ENCODE measurements at places on chromosomes 16 and 17.
A peak's percentile ranks its signal among the peaks of the same experiment; 100 is the strongest.

- DNase-seq, result no peak
Measured at GRCh38 chr16:22912654-22913053, 98.7 kb downstream of the HS3ST2 start.

DNA sequence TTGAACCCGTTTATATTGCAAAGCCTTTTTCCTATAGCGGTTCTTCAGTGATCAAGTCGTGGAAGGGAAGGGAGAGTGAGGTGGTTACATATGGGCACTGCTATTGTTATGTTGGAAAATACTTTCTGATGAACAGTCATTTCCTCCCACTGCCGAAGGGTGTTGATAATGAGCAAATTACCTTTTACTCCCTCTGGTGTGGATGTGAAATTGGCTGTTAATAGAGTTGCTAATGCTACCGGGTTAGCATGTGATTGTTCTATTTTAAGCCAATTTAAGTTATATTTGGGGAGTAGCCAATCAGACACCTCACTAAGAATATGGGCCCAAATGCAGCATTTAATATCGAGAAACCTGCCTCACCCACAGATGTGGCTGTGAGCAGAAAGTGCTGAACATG, 15.6 kb upstream of the PMFBP1 start:
- no peak for DNase-seq

DNA sequence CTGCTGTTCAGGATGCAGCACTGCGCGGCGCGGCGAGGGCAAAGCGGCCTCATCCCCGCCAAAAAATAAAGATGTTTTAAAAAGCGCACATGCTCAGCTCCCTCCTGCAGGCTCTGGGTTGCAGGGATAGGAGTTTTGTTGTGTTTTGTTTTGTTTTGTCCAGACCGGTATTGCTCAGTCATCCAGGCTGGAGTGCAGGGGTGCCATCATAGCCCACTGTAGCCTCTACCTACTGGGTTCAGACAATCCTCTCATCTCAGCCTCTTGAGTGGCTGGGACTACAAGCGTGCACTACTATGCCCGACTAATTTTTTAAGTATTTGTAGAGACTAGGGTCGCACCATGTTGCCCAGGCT, 636 bp downstream of the WWOX start:
- DNase-seq, result no peak

DNA sequence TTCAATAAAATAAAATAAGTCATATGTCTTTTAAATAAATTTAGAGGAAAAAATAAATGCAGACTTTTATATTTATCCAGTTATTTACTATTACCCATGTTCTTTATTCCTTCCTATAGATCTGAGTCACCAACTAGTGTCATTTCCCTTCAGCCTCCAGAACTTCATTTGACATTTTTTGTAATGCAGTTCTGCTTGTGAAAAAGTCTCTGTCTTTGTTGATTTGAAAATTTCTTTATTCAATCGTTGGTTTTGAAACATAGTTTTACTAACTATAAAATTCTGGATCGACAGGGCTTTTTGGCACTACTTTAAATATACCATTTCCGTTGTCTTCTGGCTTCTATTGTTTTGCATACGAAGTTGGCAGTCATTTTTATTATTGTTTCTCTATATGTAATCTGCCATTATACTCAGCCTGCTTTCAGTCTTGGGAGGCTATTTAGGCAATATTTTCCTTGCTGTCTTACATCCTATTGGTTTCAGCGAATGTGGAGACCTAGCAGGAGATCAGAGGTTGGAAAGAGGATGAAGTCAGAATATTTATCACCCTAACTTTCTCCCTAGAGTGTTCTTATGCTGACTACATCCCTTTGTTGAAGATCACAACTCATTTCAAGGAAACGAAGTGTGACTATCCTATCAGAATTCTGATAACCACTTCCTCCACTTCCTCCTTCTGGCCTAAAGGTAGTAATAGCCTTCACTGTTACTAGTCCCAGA, 42.0 kb upstream of the SLC6A2 start:
- DNase-seq, result no peak

- no peak for DNase-seq
Measured at GRCh38 chr17:9878356-9878755, 26.7 kb downstream of the RCVRN start.

GRCh38 chr16:79644971-79645667, 44.6 kb upstream of the MAF start:
- DNase-seq, result peak; percentile 17

DNA sequence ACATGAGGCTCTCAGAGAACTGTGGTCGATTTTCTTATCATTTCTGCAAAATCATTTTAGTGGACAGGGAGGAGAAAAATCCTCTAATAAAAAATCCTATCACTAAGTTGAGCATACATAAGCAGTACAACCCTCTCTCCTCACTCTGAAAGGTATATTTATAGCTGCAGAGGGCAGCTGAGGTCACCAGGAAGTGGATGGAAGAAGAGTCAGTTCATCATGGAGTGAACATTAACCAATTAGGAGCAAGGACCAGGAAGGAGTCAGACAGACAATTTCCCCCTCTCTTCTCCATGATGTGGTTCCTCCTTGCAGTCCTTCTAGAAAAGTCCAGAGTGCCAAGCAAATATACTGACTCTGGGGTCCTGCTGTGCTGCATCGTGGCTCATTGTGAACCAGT, 253.7 kb downstream of the TOX3 start:
- DNase-seq, result no peak

GRCh38 chr17:60161598-60162330, 12.0 kb downstream of the CA4 start:
- DNase-seq, result no peak

DNA sequence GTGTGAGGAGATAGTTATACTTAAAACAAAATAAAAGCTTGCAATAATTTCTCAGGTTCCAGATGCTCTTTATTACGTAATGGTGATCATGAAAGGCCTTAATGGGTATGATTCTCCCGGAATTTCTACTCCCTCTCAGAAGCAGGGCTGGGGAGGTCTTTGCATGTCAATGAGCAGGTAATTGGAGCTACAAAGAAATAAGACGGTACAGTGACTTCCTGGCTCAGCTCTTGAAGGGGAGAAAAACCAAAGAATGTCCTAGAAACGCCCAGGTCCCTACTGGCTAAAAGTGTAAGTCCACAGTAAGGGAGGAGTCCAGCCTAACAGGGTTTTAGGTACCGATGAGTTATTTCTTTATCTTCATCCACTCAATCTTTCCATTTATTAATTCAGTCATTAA, 390.9 kb downstream of the TMEM114 start:
- DNase-seq, result no peak

- peak; percentile 10 for DNase-seq
Measured at GRCh38 chr16:27801289-27801945, 251.5 kb downstream of the KATNIP start.

DNA sequence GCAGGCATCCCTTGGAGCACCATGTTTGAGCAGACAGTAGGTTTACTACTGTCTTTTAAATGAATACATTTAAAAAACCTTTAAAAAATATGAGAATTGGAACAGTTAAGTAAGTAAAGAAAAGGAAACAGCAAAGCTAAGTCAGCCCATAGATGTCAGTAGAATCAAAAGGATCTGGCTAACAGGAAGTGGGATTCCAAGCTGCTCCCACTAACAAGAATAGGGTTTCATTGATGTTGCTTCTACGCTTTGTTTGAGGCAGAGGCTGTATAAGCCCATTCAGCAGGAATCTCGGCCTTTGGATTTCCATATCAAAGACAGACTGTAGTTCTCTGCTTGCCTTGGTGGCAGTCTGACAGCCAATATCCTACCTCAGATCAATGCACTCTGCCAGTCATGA, 122.9 kb upstream of the ELAC2 start:
- DNase-seq, result no peak

GRCh38 chr16:54939029-54939346, 8.3 kb downstream of the IRX5 start:
- no peak for DNase-seq

DNA sequence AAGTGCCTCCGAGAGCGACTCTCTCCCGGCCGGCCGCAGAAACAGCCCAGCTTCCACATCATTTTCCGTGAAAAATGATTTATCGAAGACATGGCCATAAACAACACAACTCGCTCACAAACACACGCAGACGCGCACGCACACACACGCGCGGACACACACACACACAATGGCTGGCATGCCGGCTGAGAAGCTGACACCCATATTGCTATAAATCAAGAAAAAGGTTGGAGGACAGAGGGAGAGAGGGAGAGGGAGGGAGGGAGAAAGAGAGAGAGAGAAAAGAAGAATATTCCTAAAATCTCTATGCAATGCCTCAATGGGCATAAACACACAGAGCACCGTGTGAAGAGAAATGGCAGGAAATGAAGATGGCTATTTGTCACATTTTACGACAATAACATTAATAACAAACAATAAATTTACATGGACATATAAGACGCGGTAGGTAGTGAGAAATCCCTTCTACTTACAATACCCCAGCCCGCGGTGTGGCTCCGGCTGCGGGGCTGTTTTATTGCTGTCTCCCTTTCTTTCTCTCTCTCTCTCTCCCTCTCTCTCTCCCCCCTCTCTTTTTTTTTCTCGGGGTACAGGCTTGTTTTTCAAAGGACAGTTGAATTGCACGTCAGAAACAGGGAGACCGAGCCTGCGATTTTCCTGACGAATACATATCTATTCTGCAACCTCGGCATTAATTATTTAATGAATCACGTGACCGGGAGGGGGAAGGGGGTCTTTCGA, 9.5 kb downstream of the HOXB4 start:
- no peak for DNase-seq
